ENCODE measurements at places on chromosomes 12 and 14. TPM values are rescaled to one million over a fixed set of nuclear protein-coding genes. Genes with fewer than 3 reads are reported as not detected.

- DNase-seq, result peak; percentile 92
Observed at GRCh38 chr12:55847603-55848291, 5.0 kb upstream of the MMP19 start.

- DNase-seq, result peak; percentile 74
Observed at GRCh38 chr12:115135800-115136211, 451.8 kb upstream of the TBX3 start.

- DNase-seq, result peak; percentile 94
Observed at GRCh38 chr12:132828706-132829534, at the start of gene GOLGA3. Gene GOLGA3, minus strand, starts transcription at chr12:132828869. Its CDS starts 6,741 bp downstream, at chr12:132822128.

TOMM20L gene
- not detected for total RNA-seq

SLC6A13 gene
- total RNA-seq, result 2.8 TPM

SERPINA5 gene
- total RNA-seq, result 1.7 TPM

LRTM2 gene
- total RNA-seq, result not detected

All from heart right ventricle (tissue), 16 donors.